ENCODE measurements at places on chromosomes 6 and 20. TPM values are rescaled to one million over a fixed set of nuclear protein-coding genes. Genes with fewer than 3 reads are reported as not detected.

LKAAEAR1 gene
- not detected for total RNA-seq

OR2H2 gene
- not detected for total RNA-seq

SPATA2 gene
- 16.0 TPM for total RNA-seq

ITPR3 gene
- 143 TPM for total RNA-seq

CLDN20 gene
- total RNA-seq = not detected

SCAF8 gene
- 28.6 TPM for total RNA-seq

CNBD2 gene
- total RNA-seq = 5.0 TPM

SYCP2 gene
- 56.0 TPM for total RNA-seq

BANF2 gene
- total RNA-seq = not detected

NR2E1 gene
- not detected for total RNA-seq

DNA sequence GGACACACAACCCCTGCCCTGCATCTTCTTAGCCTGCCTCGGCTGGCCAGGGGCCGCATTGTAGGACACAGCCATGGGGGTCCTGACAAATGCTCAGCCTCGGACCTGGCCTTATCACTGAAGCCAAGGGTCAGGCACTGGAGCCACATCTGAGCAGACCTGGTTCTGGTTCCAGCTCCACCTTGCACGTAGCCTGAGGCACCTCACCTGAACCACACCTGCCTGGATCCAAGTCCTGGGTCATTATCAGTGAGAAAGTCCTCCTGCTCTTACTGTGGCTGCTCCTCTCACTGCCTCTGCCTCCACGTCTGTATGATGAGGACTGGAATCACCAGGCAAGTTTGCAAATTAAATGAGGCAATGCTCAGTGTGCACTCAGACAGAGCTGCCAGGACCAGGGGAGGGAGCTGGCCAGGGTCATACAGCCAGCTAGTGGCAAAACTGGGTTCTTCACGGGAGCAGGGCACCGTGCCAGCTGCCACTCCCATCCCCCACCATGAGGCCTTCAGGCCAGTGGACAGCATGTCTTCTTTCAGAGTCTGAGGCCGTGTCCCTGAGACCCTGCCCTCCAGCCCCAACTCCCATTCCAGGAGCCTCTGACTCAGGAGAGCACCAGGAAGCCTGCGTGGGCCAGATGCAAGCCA lies 40.2 kb downstream of the MRPL14 start:
- DNase-seq = peak; percentile 75

GRCh38 chr6:27865850-27866356 lies 46.3 kb downstream of the OR2B2 start:
- DNase-seq = peak; percentile 42

DNA sequence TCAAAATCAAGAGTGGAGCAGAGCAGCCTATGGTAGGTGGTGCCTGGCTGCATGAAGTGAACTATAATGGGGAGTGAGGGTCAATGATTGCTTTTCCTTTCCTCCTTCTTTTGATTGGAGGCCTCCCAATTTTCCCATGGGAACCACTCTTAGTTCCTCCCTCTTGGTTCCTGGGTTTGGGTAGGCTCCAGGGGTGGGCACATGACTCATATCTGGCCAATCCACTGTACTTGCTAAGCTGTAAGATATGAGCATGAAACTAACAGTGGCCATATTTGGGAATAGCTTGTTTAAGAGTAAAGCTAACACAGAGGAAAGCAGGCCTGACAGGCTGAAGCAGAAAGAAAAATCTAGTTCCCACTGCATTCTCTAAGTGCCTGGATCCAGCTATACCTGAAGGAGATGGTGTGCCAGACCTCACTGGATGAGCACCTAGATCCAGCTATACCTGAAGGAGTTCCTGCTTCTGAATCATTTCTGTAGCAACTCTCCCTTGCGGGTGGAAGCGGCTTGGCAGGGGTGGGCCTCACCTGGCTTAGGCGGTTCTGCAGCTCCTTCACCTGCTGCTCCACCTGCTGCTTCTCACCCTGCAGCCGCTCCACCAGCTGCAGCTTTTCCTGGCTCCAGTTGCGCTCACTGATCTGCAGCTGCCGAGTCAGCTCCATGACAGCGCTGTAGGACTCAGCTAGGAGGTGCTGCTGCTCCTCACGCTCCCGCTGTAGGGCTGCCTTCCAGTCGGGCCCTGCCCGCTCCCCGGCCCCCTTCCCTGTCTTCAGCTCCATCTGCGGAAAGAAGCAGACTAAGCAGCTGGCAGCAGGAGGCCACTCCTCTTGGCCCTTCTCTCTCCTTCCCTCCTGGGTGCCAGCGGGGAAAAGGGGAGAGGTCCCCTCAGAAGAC lies 29.0 kb upstream of the DSN1 start:
- no peak for DNase-seq

DNA sequence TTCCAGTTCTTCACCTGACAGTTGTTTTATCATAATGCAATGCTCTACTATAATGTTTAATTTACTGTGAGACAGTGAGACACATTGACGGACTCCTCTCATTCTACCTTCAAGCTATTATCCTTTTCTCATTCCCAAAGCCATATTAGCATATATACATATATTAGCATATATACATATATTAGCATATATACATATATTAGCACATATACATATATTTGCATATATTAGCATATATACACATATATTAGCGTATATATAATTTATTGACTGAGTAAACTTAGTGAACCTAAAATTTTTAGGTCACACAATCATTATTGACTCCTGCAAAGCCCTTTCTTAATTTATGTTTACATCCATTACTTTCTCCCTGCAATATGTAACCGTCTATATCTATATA lies 555.0 kb upstream of the ADGRB3 start:
- no peak for DNase-seq

GRCh38 chr6:108102965-108103364 lies 28.4 kb upstream of the OSTM1 start:
- no peak for DNase-seq

DNA sequence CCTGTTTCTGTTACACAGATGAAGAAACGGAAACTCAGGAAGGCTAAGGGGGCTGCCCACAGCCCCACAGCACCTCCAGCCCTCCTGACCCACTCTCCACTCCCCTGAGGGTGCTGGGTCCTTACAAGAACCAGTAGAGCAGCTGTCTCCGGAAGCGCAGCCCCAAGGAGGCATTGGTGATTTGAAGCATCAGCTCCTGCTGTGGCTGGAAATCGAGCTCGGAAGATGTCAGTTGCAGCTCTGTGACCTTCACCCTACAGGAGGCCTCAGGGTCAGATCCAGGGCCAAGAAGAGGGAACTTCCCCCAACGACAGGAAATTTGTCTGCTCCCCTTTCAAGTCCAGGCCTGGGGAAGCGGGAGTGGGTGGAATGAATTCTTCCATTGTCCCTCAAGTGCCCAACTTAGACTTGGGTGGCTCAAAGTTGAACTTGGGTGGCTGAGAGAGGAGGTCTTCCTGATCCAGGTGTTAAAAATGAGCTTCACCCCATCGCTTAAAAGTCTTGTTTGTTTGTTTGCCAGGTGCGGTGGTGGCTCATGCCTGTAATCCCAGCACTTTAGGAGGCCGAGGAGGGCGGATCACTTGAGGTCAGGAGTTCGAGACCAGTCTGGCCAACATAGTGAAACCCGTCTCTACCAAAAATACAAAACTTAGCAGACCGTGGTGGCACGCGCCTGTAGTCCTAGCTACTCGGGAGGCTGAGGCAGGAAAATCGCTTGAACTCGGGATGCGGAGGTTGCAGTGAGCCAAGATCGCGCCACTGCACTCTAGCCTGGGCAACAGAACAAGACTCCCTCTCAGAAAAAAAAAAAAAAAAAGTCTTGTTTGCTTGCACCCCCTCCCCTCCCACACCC lies 1.9 kb downstream of the PLTP start:
- DNase-seq = no peak

DNA sequence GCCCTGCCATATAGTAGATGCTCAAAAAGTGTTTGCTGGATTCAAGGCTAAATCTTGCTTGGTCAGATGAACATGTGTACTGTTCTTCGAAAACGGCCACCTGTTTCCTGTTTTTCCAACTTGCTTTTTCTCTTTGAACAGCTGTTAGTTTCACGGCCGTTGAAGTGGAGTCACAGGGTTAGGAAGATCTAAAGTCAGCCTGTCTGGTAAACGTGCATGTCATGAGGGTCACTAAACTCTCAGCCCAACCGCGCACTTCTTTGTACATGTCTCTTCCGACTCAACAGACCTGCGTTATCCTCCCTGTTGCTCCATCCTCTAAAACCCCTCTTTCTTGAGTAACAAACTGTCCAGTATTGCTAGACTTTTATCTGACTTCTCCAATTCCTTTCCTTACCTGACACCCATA lies 93.2 kb upstream of the MAN1A1 start:
- no peak for DNase-seq

GRCh38 chr20:3221398-3222226 lies 12.3 kb downstream of the ITPA start:
- peak; percentile 58 for DNase-seq

- no peak for DNase-seq
Measured at GRCh38 chr20:47703748-47704147, 81.5 kb downstream of the SULF2 start.

DNA sequence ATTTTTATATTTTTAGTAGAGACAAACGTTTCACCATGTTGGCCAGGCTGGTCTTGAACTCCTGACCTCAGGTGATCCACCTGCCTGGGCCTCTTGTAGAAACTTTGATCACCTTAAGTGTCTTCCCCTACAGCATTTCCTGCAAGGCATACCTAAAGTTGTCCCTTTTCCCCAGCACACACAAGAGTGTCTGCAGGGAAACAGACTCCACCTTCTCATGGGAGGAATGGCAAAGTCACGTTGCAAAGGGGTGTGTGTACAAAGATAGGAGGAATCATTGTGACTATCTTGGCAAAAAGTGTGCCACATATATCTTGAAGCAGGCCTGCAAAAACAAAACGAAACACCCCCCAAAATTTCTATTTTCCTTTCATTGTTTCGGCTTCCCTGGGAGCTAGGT lies 160.8 kb upstream of the RNF24 start:
- no peak for DNase-seq

DNA sequence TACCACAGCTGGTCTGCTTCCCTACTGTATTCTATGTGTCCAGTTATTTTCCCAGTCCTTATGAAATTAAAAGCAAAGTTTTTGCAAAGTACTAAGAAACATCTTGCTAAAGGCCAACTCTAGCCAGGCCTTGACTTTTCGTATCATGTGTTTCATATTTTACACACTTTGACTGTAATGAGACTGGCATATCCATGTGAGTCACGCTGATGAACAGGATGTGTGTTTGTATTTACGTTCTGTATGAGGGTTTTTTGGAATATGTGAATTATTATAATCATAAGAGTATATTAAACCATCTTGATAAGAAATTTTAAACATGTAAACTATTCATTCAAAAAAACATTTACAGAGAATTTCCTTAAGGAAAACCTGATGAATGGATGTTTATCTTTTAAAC lies 59.7 kb downstream of the EYA4 start:
- no peak for DNase-seq

DNA sequence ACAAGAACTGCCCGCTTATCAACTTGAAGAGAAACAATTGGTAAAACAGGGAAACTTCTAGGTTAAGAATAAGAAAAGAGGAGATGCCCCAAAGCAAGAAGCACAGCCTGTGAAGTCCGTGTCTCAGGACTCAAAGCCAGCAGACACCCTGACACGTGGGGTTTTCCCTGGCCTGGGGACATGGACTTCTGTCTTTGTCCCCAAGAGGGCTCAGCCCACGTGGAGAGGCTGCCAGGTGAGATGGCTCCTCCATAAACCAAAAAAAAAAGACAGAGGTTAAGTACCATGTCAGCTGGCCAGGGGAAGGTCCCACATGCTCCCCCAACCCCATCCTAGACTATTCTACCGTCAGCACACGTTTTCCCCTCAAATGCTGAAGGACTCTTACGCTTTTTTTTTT lies 9.9 kb downstream of the SERPINB6 start:
- DNase-seq = no peak

- peak; percentile 10 for DNase-seq
Measured at GRCh38 chr20:49937027-49937929, 1.1 kb downstream of the RNF114 start.

DNA sequence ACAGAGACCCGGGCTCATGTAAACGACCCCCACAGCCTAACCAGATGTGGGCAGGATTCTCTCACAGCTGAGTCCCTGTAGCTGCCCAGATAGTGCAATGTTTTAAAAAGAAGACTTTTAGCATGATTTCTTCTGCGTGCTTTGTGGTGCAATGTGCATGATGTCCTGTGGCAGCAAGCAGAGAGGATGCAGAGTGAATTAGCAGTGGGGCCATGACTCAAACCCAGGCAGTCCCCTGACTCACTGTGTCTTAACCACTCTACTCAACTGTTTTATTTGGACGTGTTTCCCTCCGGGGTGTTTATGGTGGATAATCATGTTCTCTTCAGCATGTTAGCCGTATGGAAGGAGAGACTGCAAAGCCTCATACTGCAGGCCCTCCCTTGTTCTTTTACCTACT lies 247.9 kb downstream of the SLC24A3 start:
- DNase-seq = no peak

- DNase-seq = peak; percentile 44
Measured at GRCh38 chr6:169162752-169163407, 90.8 kb downstream of the THBS2 start.

- DNase-seq = no peak
Measured at GRCh38 chr6:37936906-37937305, 117.4 kb downstream of the ZFAND3 start.

DNA sequence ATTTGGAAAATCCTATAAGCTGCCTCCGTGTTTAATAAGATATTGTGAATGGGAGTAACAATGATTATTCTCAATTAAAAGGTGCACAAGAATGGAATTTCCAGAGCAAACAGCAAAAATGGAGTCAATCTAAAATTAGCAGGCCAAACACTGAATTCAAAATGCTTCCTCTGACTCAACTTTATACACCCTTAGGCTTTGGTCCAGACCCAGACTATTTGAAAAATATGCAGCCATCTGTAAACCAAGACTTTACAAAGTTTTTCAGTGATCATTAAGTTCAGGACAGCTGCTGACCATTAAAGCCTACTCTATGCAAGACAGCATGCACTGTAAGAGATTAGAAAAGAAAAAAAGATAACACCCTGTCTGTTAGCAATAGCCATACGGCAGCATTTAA lies 39.4 kb upstream of the CCN6 start:
- no peak for DNase-seq

DNA sequence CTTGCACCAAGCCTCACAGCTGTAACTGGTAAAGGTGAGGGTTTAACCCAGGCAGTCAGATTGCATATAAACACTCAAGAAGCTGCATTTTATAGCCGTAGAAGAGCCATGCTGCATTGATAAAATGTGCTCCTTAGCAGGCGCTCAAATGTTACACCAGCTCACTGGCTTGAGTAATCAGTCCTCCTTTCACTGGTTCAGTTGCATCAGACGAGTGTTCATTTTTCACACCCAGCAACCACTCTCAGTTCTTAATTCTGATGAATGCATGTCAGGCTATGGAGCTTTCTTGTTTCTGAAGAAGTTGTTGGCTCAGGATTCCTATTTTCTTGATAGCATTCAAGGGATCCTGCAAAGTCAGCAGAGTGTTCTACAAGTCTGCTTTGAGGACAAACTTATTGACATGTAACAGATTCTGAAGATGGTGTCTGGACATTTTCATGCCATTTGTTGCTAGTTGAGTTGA lies 198.3 kb downstream of the PLCB1 start:
- DNase-seq = no peak

DNA sequence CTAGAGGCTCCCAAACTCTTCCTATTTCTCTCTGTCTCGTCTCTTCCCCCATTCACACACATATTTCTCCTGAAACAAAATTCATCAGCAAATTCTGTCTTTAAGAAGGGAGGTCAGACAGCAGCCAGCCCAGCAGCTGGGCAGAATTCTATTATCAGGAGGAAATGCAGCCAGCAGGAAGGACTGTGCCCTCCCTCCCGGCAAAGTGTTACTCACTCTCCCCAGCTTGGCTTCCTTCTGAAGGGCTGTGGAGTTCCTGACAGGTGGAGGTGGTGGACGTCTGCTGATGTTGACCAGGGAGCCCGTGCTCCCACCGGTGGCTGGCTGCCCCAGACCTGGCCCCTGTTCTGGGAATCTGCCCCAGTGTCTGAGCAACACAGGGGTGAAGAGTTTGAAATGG lies 37.3 kb downstream of the KCNB1 start:
- peak; percentile 42 for DNase-seq

Data from Calu3 (cell line).